ENCODE measurements at places on chromosomes 1 and 21.

GRCh38 chr1:182610606-182611194, 6.5 kb upstream of the RGS16 start:
- DNase-seq: no peak

DNA sequence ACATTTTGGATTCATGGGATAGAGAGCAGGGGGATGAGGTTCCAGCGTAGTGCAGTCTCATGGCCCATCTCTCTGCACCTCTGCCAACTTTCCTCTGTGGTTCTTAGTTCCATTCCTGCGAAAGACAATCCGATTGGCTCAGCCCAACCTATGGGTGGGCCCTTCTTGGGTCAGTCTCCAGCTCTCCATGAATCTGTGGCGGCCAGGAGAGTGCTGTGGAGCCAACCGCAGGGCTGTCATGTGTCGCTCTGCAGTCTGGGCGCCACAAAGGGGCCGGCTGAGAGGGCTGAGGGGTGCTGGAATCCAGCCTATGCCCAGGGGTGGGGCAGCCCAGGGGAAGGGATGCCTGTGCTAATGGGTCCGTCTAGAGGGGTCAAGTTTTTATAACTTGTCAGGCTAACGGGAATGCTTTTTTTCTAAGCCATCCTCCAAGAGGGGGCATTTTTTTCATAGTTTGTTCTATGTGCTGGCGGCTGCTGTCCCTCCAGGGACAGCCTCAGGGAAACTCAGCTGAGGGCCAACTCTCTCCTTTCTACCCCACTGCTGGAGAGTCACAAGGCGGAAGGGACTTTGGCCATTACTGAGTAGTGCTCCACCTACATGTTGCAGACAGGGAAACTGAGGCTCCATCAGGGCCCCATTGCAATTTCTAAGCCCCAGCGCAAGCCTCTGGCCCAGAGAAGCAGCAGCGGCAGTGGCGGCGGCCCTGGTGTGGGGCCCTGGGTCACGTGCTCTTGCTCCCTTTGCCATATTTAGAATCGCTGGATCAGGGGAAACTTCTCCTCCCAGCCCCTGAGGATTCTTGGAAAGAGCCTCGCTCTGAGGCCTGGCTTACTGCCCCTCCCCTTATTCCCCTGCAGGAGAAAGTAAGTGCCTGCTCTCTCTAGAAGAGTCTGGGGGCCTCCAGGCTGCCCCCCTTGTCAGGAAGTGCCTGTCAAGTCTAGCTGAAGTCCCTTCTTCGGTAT, 23.4 kb downstream of the KCNQ4 start:
- no peak for DNase-seq

DNA sequence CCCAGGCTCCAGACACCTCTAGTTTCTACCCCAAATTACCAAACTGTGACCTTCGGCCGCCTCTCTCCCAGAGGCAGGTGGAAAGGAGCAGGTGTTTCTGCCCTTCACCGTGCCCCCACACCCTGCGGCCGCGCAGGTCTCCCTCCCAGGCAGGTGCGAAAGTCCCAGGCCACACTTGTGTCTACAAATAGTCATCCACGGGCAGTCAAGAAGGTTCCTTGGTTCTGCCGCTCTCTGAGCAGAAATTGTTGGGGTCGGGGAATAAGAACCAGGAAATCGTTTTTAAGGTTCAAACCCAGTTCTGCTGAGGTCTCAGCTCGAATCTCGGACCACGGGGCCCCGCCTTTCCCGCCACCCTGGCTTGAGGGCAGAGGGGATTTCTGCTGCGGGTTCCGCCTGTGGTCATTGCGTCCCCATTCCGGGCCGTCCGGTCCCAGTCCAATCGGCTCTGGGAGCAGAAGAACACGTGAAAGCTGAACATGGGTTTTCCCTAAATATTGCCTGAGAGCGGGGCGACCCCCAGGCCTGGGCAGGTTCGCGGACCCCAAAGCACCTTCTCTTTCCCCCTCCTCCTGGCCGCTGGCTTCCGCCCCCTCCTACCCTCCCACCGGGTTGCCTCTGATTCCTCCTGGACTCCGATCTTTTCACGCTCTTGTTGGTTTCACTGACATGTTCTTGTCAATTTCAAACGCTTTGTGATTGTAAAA, 1.2 kb upstream of the ATF3 start:
- DNase-seq: no peak

DNA sequence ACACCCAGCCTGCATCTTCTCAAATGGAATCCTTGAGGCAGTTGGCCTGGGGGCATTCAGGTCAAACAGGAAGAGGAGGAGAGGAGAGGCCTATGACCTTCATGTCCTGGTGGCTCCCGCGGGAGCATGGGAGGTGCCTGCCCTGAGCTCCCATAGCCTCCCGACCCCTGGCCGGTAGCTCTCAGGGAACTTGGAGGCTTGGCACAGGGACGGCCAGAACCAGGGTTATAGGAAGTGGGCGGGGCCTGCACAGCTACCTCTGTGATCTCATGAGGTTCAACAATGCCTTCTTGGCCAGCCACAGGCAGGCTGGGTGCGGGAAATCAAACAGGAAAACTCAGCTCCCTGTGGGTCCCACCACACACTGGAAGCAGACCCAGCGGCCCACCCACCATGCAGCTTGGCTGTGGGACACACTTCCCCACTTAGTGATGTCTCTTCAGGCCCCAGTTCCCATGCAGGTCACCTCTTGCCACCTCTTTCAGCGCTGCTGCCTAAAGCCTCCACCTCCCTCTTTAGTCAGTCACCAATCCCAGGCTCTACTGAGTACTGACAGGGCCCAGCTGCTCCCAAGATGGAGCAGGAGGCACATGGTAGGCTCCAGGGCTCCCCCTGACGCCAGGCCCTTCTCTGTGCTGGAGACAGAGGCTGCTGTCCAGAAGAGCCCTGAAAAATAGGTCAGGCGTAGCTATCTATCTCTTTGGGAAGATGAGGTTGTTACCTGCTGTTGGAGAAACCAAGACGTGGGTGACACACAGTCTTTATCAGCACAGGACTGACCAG, at the start of gene SLFNL1:
SLFNL1 (minus strand) TSS at position 200 of the 783 bp plus-strand sequence. CDS start 1,065 bp downstream, outside the sequence.
- DNase-seq: no peak

DNA sequence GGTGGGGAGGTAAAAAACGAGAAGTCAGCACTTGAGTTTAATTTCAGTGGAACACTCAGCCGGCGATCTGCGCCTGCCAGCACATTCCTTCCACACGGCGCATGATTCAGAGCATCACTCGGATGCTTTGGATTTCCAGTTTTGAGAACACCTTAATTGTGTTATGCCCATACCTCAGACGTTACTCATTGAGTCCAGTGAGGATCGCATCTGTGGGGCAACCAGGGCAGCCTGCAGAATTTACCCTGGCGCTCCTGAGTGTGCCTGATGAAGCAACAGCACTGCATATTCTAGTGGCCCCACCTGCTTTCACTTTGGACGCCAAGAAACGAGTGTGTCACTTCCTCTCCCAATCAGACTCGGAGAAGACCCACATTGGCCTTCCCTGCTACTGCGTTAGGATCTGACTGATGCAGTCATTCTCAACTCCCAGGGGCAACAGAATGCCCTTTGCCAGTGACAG, 19.9 kb downstream of the FAM89A start:
- no peak for DNase-seq

DNA sequence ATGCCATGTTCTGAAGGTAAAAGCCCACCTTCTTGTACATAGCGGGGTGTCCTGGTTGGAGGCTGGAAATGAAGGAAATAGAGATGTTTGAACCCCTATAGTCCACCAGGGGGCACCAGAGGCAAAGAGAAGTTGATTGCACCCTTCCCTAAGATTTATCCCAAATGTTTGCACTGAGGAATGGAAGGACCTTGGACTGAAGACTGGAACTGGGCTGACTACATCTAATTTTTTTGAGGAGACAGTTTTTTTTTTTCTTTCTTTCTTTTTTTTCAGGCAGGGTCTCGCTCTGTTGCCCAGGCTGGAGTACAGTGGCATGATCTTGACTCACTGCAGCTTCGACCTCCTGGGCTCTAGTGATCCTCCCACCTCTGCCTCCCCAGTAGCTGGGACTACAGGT, 55.3 kb upstream of the EIF4G3 start:
- DNase-seq: peak; percentile 13

DNA sequence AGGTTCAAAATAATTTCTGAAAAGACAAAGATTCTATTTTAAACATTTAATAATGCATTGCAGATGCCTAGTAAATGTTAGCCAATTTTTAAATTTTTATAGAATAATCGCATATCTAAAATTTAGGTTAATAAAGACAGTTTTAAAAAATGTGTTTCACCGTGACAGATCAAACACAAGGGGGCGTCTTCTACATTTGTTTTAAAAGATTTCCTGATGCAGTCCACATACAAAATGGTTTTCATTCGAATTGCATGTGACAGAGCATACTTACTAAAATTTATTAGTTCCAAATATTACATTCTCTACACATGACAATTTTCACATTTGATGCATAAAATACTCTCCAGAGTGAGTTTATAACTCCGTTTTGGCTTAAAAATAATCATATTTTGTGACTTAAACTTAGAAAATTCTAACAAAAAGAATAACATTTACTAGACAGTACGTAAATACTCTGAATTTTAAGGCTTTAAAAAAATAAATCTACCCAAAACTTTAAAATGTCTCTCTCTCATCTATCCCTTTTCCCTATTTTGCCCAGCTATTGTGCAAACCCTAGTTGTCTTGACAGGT, 75.5 kb downstream of the ADAMTS1 start:
- DNase-seq: no peak

- DNase-seq: no peak
Observed at GRCh38 chr1:198118134-198118533, 38.7 kb upstream of the NEK7 start.

DNA sequence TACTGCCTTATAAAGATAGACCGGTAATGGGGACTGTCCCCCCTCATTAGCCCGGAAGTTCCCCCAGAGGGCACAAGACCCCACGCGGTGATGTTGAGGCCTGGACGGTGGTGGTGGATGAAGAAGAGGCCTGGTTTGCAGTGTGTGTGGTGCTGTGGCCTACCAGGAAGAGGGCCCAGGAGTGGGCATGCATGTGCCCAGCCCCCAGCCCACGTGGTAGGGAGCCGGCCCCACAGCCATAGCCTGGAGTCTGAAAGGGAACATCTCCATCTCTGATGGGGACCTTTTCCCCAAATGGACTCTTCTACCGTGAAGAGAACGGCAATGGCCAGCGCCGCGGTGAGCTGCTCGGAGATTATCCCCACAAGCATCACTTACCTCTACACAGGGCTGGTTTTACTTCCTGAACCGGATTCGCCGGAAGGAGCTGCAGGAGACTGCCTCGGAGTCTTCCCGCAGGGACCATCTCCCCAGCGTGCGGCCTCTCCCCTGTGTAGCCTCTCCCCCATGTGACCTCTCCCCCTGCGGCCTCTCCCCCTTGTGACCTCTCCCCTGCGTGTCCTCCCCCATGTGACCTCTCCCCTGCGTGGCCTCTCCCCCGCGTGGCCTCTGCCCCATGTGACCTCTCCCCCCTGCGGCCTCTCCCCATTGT, 20.6 kb downstream of the RRP1 start:
- no peak for DNase-seq

DNA sequence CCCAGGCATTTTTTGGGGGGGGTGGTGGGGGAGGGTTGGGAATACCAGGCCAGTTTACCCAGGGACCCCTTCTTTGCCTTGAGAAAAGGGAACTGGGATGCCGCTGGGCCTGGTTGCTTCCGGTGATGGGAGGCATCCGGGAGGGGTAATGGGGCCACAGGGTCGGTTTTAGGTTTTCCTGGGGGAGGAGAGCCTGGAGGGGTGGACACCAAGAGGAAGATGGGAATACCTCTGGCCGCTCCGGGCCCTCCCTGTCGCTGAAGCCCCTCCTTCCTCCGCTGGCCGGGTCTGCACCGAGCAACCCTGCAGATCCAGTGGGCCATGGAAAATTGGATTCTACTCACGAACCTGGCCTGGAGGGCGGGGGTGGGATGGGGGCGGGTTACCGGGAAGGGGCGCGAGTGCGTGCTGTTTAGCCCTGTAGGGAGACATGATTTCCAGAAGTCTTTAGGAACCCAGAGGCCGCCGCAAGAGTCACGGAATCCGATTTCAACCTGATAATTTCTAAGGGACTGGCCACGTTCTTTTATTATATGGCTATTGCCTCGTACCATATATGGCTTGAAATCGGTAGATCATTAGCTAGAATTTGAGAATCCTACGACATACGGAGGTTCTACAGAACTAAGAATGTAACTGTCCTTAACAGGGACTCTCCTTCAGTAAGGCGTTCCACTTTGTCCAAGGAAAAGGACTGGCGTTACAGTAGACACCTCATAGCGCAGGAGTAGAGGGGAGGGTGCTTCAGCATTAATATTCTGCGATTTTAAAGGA, 749 bp downstream of the AKIRIN1 start:
- no peak for DNase-seq

GRCh38 chr1:203287109-203287893, 18.0 kb upstream of the BTG2 start:
- DNase-seq: no peak

DNA sequence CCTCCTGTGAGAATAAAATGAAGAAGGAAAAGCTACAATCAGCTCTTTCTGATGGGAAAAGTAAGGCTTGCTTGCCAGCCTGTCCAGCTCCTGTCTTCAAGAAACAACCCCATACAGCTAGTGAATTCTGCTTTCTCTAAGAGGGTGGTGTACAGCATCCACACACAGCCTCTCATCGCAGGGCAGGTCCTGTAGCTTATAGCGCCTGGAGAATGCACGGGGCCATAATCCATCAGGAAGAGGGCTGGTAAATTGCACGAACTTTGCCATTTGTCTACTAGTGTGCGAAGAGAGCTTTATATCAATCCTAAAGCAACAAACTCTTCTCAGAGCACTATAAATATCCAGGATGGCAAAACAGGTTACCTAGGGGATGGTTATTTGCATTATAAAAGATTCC, 83.3 kb upstream of the SAMSN1 start:
- DNase-seq: no peak

DNA sequence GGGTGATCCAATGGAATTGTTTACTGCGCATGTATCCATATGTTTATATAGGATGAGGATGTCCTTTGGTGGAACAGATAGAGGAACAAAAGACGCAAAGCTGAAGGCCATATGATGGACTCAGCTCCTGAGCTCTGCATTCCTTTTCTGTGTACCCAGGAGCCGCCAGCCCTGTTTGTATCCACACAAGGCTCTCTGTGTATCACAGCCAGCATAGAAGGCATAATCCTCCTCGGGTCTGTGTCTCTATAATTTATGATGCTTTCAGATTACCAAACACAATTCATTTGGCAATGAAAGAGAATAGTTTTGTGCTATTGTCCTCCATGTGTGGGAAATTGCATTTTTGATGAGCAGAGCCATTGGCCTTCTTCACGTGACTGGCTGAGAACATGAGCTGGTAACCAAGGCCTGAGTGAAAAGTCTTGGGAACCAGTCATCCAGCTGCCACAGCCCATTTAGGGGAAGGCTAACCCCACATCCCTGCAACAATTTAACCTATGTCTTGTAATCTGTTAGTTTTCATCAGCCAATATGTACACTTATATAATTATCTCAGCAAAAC, 119.2 kb downstream of the PBX1 start:
- no peak for DNase-seq

- DNase-seq: peak; percentile 24
Observed at GRCh38 chr1:163174524-163175437, 27.9 kb downstream of the RGS5 start.

GRCh38 chr1:205275133-205275532, 46.4 kb downstream of the NUAK2 start:
- DNase-seq: no peak

GRCh38 chr1:64679177-64679576, 65.7 kb upstream of the RAVER2 start:
- no peak for DNase-seq

- DNase-seq: no peak
Observed at GRCh38 chr1:41864471-41865040, 54.2 kb downstream of the HIVEP3 start.

- no peak for DNase-seq
Observed at GRCh38 chr1:234214129-234214910, 158.9 kb upstream of the COA6 start.

GRCh38 chr1:210850556-210850955, 283.4 kb downstream of the KCNH1 start:
- no peak for DNase-seq

- DNase-seq: no peak
Observed at GRCh38 chr1:76542359-76542758, 324.9 kb upstream of the ST6GALNAC5 start.

Data from NCI-H187 treated with DMSO at 0.1 percent for 48 hours (cell line).